ENCODE measurements at places on chromosomes 2 and 18. TPM values are rescaled to one million over a fixed set of nuclear protein-coding genes. Genes with fewer than 3 reads are reported as not detected.

GRCh38 chr2:10271509-10271908 is 31.2 kb upstream of the HPCAL1 start:
- no peaks in the 10 kb centered on the region for H3K36me3 ChIP-seq
- no peak overlapping the region for H3K27ac ChIP-seq
- H3K27me3 ChIP-seq, result no peaks in the 10 kb centered on the region
- H3K4me3 ChIP-seq, result no peak overlapping the region

DNA sequence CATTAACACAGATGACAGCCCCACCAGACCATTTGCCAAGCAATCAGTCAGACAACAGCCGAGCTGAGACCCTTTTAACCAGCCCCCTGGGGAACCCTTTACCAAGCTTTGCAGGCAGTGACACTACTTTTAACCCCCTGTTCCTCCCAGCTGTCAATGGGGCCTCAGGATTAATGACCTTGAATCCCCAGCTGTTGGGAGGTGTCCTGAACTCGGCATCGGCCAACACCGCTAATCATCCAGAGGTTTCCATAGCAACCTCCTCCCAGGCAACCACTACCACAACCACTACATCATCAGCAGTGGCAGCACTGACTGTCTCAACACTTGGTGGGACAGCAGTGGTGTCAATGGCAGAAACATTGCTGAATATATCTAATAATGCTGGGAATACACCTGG is 160.9 kb upstream of the EPC2 start:
- no peak overlapping the region for H3K4me3 ChIP-seq
- H3K27ac ChIP-seq, result no peak overlapping the region
- H3K36me3 ChIP-seq, result no peaks in the 10 kb centered on the region
- DNase-seq, result no peak
- H3K27me3 ChIP-seq, result peaks cover 11% of the 10 kb centered on the region

IL1RL2 gene
- not detected for total RNA-seq

GRCh38 chr2:1619556-1619955 is 124.8 kb downstream of the PXDN start:
- H3K4me3 ChIP-seq, result no peak overlapping the region
- no peaks in the 10 kb centered on the region for H3K4me1 ChIP-seq
- peaks cover 3% of the 10 kb centered on the region for H3K27me3 ChIP-seq
